HAP-1 (cell line): ENCODE measurements at places on chromosomes 12 and 14.

DNA sequence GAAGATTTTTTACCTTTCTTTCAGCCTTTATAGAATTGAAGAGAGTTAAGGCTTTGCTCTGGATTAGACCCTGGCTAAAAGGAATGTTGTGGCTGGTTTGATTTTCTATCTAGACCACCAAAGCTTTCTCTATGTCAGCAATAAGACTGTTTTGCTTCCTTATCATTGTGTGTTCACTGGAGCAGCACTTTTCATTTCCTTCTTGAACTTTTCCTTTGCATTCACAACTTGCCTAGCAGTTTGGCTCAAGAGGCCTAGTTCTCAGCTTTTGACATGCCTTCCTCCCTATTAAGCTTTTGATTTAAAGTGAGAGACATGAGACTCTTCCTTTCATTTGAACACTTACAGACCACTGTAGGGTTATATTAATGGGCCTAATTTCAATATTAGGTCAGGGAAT lies 64.1 kb upstream of the USP15 start:
- no peak for DNase-seq

DNA sequence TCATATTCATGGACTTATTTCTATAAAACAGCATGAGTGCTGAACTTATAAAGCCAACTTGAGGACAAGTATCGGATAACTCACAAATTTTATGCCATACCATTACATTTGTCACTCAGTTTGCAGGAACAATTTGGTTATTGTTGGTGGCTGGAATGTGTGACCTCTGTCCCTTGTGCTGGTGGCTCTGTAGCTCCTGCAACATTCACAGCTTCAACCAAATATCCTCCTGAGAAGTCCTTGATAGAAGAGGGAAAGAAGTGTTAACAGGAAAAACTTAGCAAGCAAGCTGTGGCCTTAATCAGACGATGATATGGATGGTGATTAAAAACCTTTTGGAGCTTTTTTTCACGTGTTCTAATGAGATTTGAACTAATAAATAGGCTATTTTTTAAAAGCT lies 61.0 kb upstream of the DNM1L start:
- DNase-seq: no peak

- no peak for DNase-seq
Measured at GRCh38 chr12:101040936-101041335, 169.1 kb downstream of the SLC5A8 start.

GRCh38 chr12:29589286-29589820 lies 91.9 kb upstream of the OVCH1 start:
- DNase-seq: no peak
